ENCODE measurements at places on chromosomes 1 and 21.

DNA sequence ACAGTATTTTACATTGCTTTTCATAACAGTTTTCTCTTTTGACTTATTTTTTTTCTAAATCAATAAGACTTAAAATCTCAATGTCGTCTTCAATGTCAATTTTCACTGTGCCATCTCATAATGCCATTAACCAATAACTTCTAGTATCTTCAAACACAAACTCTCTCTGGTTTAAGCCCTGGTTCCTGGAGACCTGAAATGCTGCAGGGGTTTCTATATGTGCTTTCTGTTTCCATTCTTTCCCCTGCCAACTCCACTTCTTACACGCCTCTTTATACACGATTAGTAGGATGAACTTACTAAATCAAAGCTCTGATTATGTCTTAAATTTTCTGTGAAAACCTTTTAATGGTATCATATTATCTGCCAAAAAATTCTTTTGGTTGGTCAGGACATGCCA is 191.4 kb downstream of the AMY1C start:
- no peak for DNase-seq

DNA sequence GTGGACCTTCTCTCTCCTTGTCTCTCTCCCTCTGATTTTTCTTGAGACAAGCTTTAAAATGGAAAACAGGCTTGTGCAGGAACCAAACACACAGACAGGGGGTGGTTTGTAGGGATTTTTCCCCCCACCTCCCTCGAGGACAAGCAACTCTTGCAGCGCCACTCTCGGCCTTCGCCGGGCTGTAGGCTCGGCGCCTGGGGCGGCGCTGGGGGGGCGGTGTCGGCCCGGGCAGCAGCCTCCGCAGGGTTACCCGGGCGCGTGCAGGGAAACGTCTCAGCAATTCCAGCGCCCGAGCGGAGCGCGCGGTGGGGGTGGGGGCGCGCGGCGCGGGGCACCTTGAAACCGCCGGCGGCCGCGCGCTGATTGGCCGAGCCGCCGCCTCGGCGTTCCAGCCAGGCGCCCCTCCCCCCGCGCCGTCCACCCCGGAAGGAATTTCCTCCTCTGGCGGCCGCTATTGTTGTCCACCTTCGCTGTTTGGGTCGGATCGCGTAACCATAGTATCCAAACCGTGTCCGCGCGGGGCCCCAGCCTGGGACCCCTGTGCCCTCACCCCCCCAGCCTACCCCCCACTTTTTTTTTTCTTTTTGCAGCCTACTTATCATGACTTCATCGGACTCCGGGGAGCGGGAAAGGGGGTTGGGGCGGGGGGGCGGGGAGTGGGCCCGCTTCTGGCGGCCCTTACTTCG is 59.8 kb upstream of the ACOT11 start:
- DNase-seq: peak; percentile 94

GRCh38 chr21:46185716-46186115 is 1.5 kb upstream of the SPATC1L start:
- no peak for DNase-seq

- DNase-seq: no peak
Observed at GRCh38 chr1:78649628-78650027, at the start of gene IFI44. IFI44 (plus strand) TSS chr1:78649831; CDS start chr1:78650196, 365 bp downstream.

DNA sequence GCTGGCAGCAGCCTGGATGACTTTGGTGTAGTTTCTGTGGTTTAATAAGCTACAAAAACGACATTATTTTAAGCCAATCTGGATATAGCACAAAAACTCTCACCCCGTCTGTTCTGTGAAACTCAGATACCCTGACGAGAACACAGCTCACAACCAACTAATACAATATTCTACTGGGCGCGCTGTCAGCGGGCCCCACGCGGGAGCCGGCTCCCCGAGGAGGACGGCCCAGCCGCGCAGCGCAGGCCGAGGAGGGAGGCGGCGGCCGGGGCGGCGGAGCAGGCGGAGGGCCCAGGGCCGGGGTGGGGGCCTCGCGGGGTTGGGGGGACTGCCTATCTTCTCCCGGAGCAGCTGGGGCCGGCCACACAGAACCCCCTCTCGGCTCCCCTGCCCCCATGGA is 87.2 kb upstream of the POU3F1 start:
- no peak for DNase-seq

GRCh38 chr1:43217747-43218146 is 45.6 kb downstream of the CFAP57 start:
- no peak for DNase-seq

GRCh38 chr1:13992489-13993285 is 292.7 kb downstream of the PRDM2 start:
- DNase-seq: no peak

GRCh38 chr1:213883618-213884017 is 104.2 kb upstream of the PROX1 start:
- DNase-seq: no peak

- no peak for DNase-seq
Observed at GRCh38 chr1:46607345-46608130, 3.5 kb upstream of the MKNK1 start.

DNA sequence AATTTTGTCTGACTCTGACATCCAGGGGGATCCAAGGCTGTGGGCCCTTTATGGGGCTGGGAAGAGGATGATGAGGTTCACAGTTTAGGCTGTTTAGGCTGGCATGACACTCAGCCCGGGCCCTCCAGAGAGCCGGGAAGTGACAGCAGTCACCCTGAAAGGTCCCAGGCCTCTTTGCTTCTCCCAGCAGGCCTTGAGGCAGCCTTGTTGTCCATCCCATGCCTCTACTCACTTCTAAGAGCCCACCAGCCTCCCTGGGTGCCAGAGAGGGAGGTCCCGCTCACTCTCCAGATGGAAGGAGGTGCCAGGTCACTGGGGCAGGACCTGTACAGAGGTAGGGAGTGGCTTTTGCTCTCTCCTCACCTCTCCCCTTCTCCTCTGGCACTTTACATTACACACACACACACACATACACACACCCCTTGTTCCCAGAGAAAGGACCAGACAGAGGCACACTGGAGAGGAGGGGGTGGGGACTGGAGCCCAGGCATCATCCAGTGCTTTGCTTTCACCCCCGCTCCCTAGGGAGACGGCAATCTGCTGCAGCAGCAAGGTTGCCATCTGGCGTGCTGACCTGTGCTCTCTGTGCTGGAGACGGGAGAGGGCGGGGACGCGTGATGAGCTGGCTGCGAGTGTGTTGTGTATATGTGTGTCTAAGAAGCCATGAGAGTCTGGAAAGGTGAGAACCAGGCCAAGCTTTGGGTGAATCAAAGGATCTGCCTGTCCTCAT is 4.6 kb downstream of the KLHDC8A start:
- no peak for DNase-seq

- no peak for DNase-seq
Observed at GRCh38 chr1:30465096-30465495, 258.3 kb downstream of the MATN1 start.

All from neuronal stem cell (in vitro differentiated cells).